ENCODE measurements at places on chromosomes 2 and 18.

DNA sequence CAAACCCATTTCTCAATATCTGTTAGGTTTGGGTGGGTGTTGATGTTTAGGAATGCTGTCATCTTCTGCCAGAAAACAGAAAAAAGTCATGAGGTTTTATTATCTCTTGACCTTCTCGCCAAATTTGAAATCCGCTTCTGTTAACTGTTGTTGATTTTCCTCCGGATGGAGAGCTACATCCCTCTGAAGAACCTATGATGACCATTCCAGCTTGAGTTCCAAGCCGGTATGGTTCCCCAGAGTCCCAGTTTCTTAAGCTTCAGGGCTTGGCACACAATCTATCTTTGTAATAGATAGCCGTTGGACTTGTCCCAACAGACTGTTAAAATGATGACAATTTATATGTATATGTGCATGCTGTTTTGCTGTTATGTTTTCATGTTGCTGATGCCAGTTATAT is 1201.0 kb downstream of the LRP1B start:
- DNase-seq, result no peak

- no peak for DNase-seq
Measured at GRCh38 chr18:58394046-58394445, 234.8 kb downstream of the ALPK2 start.

DNA sequence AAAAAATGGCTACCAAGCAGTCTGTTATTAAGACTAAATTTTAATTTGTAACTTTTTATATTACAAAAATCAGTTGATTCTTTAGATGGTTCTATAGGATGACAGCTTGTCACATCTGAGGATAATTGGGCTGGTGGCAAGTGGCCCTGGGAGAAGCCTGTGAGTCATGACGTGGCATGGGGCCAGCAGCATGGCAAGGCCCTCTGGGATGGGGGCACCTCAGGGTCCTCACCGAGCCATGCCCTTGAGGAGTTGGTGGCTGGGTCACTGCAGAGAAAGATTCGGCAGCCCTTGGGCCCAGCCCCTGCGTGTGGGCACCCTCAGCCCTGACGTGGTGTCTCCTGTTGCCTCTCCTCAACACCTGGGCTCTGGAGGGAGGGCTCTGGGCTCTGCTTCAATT is 49.7 kb downstream of the STK25 start:
- no peak for DNase-seq

GRCh38 chr18:27235218-27235870 is 50.2 kb upstream of the CHST9 start:
- DNase-seq, result no peak

DNA sequence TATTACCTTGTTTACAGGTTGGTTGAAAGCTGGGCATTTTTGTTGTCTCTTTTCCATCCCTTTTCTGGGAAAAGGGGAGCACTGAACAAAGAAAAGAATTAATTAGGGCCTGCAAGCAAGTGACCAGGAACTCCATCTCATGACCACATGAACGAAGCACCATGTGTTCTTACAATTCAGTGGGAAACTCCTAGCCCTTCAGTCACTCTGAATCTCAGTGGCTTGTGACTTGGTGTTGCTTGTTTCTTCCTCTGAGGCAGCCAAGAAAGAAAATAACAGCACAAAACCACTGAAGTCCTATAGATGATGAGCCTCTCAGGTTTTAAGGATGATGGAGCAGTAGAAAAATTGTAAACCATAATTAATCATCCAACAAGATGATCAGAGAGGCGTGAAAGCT is 129.1 kb upstream of the CAB39 start:
- no peak for DNase-seq

- DNase-seq, result no peak
Measured at GRCh38 chr18:56647071-56647470, 4.1 kb upstream of the WDR7 start.

GRCh38 chr2:60337142-60337497 is 216.3 kb downstream of the BCL11A start:
- no peak for DNase-seq

- no peak for DNase-seq
Measured at GRCh38 chr2:104474716-104475115, 379.2 kb upstream of the POU3F3 start.

- no peak for DNase-seq
Measured at GRCh38 chr2:167825664-167826063, 421.7 kb downstream of the STK39 start.

DNA sequence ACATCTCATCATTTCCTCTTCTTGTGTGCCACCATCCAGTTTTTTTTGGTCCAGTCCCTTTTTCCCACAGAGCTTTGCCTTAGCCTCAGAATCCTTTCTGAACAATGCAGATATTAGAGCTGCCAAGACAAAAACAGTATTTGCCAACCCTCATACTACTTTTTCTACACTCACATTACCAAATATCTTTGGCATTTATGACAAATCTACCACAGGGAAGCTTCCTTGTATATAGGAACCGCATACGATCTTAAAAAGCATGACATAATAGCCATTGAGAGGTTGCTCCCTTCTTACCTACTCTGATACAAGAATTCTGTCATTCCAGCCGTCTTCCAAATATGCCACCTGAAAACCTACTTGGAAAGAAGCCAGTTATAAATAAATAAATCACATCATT is 9.4 kb downstream of the ZNF24 start:
- no peak for DNase-seq

DNA sequence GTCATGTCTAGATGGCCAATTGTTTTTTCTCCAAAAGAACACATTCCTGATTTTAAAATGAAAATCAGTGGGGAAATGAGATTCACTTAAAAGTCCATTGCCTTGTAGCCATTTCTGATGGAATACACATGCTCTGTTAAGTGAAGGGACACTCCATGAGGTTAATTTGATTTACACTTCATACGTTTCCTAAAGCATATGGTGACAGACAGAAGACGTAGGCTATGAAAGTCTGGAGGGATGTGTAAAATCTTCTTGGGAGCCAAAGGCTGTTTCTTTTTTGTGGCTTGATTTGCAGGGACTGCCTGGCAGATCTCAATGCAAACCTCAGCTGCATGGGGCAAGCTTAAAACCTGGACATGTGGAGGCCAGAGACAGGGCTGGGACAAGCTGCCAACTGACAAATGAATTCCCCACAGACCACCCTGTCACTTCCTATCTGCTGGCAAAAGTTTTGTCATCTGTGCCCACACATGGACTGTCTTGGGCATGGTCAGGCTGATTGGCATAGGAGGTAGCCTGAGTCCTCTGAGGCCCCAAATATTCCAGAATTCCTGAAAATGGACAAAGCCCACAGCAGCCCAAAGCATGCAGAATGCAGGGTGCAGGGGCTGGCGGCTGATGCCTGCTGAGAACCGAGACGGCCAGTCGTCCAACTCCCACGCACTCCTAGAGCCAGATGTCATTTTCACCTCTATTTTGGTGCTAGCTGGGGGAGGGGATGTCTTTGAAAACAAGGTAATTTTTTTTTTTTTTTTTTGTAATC is 73.9 kb downstream of the SDC1 start:
- DNase-seq, result no peak

- no peak for DNase-seq
Measured at GRCh38 chr2:194491409-194492115, 1165.5 kb upstream of the SLC39A10 start.

DNA sequence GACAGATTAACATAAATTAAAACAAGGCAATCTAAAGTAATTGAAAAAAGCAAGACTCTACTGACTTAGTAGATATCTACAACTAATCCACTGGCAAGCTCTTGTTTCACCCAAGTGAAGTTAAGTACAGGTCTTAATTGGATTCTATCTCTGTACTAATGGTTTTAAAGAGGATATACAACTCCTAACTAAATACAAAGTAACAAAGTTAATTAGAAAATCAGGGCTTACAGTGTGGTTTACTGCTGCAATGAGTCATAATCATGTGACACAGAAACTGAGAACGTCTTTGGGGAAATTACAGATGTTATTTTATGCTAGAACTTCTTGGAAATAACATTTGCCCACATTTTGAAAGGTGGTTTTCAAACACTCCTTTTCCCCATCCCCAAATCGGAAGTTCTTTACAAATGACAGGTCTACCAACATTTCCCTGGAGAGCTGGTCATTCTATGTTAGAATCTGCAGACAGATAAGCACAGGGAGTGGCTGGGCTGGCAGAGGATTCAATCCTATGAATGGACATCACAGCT is 245.3 kb downstream of the STK39 start:
- no peak for DNase-seq

GRCh38 chr2:240526521-240526920 is 31.3 kb downstream of the ANKMY1 start:
- DNase-seq, result no peak

GRCh38 chr2:237213315-237214022 is 127.8 kb downstream of the COPS8 start:
- no peak for DNase-seq

GRCh38 chr2:191014653-191015020 is 666 bp upstream of the STAT1 start:
- DNase-seq, result no peak

GRCh38 chr2:29844713-29845326 is 76.6 kb downstream of the ALK start:
- DNase-seq, result no peak

- DNase-seq, result no peak
Measured at GRCh38 chr2:37873749-37874330, 51.2 kb upstream of the RMDN2 start.

DNA sequence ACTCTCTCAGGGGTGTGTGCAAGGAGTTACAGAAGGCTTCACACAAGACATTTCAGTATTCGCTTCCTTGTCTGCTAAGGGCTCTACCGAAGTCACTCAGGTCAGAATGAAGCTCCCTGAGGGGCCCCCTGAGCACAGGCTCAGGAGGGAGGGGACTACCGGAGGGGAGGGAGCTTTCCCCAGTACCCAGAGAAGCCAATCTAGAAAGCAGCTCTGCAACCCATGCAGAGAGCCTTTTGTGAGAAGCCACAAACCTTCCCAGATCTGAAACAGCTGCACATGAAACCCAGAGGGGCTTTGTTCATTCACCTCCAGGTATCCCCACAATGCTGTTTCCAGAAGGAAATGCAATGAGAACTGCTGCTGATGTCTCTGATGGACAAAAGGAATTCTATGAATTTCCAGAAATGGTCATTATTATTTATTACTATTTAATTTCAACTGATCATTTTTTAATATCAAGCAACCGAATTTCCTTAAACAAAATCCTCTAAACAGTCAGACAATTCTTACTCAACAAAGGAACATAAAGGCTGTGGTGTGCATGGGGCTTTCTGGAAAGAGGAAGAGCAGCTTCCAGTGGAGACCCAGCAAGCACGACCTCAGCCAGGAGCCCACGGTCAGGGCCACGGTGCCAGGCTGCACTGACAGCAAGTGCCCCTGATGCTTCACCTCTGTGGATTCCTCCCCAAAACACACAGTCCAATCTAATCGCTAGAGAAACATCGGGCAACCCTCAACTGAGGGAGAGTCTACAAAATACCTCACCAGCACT is 42.0 kb downstream of the NDUFA10 start:
- no peak for DNase-seq

DNA sequence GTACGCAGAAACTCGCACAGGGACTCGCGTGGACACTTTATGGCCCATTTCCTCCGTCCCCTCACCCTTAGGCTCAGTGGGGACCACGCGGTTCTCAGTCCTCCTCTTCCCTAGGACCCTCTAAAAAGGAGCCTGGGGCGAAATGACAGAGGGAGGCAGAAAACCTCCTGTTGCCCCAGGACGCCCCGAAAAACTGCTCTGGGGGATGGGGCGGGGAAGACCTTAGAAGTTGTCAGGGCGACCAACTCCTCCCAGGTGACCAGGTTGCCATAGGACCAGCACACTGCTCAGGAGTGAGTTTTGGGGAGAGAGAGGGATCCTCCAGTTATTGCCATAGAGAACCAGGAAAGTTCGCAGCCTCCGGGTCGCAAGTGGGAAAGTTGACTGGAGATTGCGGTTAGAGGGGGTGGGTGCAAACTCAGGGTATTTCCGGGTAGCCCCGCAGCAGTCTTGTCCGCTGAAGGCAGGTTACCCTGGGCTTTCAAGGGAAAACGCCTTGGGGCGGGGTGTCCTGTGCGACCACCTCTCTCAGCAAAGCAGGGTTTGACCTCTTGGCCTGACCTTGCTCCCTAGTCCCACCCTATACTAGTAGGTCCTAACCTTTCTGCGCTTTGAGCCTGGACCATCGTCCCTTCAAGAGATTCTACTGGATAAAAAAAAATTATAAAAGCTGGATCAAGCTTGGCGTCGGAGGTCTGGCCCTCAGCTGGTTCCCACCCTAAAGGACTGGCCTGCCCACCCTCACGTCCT is 7.8 kb upstream of the PAX3 start:
- no peak for DNase-seq

DNA sequence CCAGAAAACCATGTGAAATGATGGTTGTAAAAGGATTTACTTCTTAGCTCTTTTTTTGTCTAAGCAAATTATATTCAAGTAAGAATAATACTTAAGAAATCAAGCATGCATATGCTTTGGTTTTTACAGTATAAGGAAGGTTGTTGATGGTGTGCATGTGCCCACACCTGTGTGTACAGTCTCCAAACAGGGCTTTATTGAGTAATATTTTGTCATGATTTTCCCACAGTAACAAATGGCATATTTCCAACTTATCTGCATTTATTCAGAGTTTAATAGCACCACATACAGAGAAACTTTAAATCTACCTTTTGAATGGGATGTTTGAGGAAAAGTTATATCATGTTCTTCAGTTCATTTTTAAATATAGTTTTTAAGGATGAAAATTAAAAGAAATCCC is 76.5 kb upstream of the DSG1 start:
- DNase-seq, result no peak

DNA sequence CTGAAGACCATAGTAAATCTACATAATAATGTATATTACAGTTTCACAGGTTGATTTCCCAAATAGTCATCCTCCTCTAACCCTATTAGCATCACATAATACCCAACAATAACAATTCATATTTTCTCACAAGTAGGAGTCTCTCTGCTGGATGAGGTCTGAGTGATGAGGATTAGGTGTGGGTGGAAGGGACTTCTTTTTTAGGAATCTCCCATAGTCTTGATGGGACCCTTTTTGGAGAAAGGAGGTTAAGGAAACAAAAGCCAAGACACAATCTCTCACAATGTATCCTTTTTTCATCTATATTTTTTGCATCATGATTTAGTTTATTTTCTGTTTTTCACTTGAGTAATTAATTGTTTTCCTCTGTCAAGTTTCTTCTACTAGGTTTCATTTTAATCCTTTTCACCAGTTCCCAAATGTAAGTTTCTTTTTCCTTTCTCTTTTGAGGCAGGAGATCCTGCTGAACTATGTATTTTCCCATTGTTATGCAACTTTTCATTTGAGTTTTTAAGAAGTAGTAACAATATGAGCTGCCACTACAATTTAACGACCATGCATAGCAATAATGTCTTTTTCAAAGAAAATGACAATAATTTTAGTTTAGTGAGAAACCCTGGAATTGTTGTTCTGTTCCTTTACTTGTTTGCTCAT is 2.5 kb upstream of the IFIH1 start:
- DNase-seq, result no peak

DNA sequence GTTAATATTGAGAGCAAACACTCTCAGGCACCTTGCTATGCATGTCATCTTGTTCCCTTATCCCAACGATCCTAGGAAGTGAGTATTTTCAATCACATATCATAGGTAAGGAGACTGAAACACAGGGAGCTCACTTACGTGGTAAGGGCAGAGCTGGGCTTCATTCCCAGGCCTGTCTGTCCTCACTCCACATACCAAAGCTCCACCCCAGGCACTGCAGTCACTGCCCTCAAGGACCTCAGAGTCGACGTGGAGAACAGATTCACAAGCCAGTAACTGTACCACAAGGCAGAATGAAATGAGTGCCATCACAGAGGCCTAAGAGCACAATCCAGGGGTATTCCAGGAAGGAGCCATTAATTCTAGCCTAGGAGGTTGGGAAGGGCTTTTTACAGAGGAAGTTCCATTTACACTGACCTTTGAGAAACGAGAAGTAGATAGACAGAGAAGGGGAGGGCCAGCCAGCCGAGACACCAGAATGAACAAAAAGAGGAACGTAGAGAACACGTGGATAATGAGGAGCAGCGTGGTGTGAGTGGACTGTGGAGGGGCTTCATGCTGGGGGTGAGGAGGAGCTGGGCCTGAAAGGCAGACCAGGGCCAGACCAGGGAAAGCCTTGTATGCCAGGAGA is 48.6 kb downstream of the KIAA2012 start:
- no peak for DNase-seq
